Inflammatory macrophage treated with lipopolysaccharide for 1 hour (primary cell): ENCODE measurements at places on chromosomes 2 and 18.

DNA sequence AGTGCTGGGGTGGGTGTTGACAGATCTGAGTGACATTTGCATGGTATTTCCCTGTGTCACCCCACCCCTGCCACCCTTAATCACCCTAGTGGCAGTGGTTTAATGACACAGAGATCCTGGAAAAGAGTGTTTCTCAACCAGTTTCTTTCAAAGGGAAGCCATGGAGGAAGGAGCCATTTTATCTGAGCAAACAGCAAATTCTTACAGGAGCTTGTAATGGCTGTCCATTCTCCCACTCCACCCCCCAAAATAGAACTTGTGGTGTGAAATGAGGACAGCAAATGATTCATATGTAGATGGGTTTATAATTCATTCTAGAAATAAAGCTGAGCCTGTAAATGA, 51.5 kb downstream of the CDC42EP3 start:
- DNase-seq = peak; percentile 88

- DNase-seq = no peak
Observed at GRCh38 chr2:169002161-169002738, 28.9 kb downstream of the ABCB11 start.

- DNase-seq = no peak
Observed at GRCh38 chr2:16693854-16694253, 28.2 kb upstream of the CYRIA start.

DNA sequence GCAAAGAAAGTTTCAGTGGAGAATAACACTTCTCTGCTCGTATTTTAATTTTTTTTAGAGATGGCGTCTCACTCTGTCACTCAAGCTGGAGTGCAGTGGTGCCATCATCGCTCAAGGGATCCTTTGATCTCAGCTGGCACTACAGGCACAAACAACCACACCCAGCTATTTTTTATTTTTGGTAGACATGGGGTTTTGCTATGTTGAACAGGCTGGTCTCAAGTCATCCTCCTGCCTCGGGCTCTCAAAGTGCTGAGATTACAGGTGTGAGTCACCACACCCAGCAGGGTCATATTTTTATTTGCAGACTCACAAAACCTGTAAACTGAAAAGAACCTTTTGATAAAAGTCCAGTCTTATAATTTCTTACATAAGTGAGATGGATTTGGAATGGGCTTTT, 2.6 kb downstream of the TRAK2 start:
- no peak for DNase-seq

GRCh38 chr2:22481486-22482259, 903.3 kb upstream of the KLHL29 start:
- no peak for DNase-seq

GRCh38 chr2:8437949-8438400, 243.9 kb upstream of the ID2 start:
- no peak for DNase-seq

DNA sequence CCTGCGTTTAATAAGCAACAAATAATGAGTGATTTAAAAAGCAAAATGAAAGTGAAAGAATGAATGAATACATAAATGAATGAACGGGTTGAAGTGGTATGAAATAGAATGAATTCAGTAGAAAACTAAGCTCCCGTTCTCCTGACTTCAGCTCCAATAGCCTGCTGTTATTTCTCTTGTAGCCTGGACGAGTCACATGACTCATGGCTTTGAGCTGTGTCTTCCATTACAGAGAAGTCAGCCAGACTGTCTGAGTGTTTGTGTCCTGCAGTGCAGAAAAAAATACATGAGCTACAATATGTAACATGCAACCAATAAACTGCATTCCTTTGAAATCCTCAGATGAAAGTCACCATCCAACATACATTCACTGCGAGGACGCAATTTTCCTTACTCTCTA, 21.2 kb downstream of the SCG2 start:
- no peak for DNase-seq

GRCh38 chr2:143551971-143552650, 422.9 kb downstream of the ARHGAP15 start:
- DNase-seq = no peak

DNA sequence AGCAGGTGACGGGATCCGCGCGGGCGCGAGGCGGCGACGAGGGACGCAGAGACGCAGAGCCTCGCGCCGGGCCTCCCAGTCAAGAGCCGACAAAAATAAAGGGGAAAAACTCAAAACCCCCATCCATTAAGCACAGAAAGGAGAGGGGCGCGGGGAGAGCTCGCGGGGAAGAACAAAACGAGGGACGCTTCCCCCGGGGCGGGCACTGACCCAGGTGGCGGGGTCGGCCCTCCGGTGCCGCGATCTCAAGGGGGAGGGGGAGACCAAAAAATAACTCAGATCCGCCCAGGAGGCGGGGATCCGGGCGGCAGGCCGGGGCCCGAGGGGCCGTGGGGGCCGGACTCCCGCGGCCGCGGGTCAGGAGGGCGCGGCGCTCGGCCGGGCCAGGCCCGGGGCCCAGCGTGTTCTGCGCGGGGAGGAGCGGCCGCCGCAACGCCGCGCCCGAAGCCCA, 597 bp downstream of the RNF103 start:
- peak; percentile 47 for DNase-seq

GRCh38 chr2:234195516-234195915, 145.0 kb downstream of the SPP2 start:
- DNase-seq = no peak
